ENCODE measurements at places on chromosomes 16 and 17.
A peak's percentile ranks its signal among the peaks of the same experiment; 100 is the strongest.

DNA sequence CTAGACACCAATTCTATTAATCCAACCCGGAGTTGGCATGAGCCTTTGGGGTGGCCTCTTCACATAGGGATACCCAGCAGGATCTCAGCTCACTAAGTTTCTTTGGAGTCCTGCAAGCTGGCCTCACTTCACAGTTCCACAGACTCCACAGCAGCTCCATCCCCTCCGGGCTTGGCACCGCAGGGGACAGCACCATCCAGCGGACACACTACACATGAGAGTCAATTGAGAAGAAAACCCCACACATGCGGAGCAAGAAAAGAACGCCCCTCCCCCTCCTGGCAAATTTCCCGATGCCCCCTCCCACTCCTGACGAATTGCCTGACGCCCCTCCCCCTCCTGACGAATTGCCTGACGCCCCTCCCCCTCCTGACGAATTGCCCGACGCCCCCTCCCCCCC, 31.1 kb downstream of the KLHDC4 start:
- no peak for DNase-seq

DNA sequence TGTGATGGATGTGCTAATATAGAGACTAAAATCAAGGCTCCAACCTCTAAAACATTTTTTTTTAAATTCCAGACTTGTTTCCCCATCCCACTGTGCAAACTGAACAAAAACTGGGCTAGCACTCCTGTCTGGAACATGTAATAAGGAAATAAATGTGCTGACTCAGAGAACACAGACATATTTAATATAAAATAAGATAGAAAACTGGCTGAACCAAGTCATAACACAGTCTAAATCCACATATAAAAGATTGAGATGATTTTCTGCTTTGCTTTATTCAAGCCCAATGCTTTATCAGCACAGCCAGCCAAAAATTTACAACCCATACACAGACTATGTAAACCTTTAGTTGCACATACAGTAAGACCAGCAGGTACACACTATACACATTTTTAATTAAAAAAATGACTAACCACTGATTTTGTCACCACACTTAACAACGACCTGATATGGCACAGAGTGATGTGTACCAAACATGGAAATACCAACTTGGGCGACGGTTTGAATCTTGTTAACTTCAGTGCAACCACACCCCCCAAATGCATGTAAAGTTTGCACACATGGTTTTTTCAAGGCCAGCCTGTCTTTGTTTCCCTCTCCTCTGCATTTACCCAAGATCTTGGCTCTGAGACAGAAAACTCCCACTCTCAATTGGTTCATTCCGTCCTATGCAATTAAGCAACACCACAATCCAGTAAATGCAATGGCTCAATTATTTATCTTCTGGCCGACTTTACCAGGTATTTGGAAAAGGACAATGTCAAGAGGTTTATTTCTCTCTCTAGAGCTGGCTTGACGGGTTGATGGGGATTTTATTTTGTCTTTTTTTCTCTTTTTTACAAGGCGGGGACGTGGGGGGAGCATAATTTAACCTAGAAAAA, 1.2 kb downstream of the STAT3 start:
- DNase-seq = peak; percentile 71

DNA sequence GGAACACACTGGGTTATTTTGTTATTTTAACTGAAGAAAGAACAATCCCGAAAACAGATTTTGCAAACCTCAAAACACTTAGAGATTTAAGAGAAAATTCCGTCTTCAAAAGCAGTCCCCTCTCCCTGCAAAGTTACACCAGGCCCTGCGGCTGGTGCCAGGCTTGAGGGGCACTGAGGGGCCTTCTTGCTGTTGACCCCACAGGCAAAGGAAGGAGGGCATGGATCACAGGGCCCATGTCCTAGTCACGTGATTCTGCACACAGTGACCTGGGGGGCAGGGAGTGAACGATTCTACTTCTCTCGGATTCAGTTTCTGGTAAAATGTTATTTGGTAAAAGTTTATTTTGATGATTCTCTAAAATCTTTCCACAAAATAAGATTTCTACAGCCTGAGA, 55.3 kb upstream of the FASN start:
- DNase-seq = no peak

GRCh38 chr16:87702325-87702811, 63.4 kb downstream of the KLHDC4 start:
- no peak for DNase-seq
